ENCODE measurements at places on chromosomes 3 and 15.
A peak's percentile ranks its signal among the peaks of the same experiment; 100 is the strongest.

DNA sequence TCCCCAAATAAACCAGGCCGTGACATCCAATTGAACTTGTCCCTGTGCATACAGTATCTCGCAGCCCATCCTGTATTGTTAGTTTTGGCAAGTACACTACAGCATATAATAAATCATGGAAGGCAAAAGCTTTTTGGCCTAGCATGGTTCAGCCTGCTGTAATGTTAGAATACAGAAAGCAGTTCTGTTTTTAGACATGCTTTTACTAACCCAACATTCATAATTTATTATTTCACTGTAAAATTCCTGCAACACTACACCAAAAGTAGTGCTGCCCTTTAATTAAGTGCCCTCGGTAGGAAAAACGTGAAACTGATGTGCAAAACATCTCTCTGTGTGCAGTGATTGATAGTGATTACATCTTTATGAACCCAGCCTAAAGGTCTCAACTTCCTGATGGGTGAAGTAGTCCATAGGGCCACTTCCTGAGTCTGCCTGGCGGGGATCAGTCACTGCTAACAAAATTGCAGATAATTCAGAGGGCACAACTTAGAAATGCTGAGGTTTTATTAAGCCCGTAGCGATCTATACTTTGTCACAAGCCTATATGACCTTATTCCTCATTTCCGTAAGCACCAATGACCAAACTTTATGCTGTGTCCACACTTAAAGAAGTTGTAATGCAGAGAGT lies 227.8 kb downstream of the CDIN1 start:
- DNase-seq: no peak

GRCh38 chr3:31533169-31534064 lies 692 bp downstream of the STT3B start:
- DNase-seq: no peak

GRCh38 chr3:177104299-177104992 lies 92.8 kb downstream of the TBL1XR1 start:
- no peak for DNase-seq

DNA sequence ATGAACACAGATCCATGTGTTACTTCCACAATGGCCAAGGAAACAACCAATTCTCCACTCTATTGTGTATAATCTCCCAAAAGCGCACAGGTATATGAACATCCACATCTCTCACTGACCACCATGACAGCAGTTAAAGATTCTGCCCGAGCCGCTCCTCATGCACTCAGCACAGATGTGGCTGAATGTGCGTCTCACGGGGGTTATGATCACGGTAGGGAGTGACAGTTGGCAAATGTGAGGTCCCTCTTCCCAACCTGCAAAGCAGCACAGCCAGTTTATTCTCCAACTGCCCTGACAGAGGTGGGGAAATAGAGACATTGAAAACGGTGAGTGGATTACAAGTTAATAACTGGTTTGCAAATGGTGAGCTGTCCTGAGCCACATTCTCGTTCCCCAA lies 17.6 kb downstream of the FOXP1 start:
- no peak for DNase-seq

- DNase-seq: no peak
These were observed 614.8 kb downstream of the ZIC1 start for GRCh38 chr3:148023994-148024393.

- peak; percentile 73 for DNase-seq
These were observed 270.7 kb downstream of the GBE1 start for GRCh38 chr3:81490541-81491288.

DNA sequence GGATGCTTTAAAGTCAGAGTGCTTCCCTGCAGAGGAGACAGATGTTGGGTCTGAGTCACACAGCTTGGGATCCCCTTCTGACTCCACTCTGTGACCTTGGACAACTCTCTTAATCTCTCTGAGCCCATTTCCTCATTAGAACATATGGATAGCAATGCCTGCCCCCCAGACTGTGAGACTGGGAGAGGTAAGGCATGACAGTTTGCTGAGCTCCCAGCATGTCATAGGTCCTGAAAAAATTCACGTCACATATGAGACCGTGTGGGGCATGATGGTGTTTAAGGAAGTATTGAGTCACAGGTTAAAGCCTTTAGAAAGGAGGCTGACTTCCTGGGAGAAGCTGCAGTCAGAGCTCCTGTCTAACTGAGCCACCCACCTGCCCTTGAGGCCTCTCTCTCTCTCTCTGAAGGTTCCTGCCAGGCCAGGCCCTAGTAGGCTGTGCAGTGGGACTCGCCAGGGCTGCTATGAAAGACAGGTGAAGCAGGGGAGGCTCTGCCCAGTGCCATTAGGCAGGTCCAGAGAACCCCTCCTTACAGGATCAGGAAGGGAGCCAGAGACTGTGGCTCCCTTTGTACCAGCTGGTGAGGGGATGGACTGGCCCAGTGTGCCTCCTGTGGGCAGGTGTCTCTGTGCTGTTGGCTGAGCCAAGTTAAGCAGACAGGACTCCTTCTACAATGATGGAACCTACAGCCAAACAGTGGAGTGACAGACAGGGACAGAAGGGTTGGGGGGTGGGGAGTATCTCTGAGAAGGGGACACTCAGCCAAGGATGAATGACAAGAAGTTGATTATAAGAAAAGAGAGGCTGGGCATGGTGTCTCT lies 19.5 kb upstream of the DOCK3 start:
- DNase-seq: no peak

DNA sequence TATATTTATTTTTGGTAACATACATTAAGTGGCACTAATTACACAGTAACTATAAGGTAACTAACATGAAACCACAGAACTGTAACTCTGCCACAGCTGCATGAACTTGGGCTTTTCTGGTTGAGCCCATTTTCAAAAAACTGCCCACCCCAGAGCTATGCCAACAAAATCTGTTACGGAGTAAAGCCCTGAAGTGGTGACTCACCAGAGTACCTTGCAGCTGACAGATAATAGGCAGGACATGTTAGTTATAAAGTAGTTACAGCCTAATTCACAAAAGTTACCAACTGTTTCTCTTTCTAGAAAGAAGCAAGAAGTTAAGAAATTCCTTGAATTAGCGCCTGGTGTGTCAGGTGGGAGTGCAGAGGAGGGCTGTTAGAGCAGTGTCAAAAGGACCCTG lies 1.5 kb upstream of the GPX1 start:
- DNase-seq: no peak

- DNase-seq: no peak
These were observed 16.0 kb upstream of the MINDY4B start for GRCh38 chr3:150921209-150921608.

DNA sequence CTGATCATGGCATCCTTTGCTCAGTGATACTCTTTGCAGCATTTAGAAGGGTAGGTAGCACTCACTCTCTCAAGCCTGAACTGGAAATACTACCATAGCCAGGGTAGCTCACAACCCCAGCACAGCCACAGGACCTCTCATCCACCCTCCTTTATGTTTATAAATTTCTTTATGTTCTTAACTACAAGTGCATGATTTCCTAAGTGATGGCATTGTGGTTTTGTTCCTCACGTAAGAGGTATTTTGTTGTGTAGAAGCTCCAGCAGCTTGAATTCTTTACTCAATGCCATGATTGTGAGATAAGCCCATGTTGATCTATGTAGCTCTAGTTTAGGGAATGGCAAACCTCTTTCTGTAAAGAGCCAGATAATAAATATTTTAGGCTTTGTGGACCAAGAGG lies 7.9 kb upstream of the RTP3 start:
- no peak for DNase-seq

GRCh38 chr3:52270252-52270754 lies 8.1 kb downstream of the WDR82 start:
- DNase-seq: no peak

GRCh38 chr3:104952146-104952972 lies 414.4 kb upstream of the ALCAM start:
- no peak for DNase-seq

DNA sequence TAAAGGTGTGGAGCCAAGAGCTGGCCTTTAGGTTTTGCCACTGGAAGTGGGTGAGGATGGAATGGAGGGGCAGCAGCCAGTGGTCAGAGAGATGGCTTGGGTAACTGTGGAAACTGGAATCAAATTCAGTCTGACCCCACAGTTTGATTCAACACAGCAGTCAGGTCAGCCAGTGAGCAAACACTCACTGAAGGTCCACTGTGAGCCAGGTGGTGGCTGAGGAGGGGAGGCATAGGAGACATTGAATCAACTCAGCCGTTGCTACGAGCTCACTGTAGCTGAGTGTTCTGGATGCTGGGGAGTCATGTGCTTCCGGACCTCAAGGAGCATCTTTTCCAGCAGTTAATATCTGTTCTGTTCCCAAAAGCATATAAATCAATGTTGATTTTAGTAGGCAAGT lies 37.5 kb downstream of the LPP start:
- no peak for DNase-seq

DNA sequence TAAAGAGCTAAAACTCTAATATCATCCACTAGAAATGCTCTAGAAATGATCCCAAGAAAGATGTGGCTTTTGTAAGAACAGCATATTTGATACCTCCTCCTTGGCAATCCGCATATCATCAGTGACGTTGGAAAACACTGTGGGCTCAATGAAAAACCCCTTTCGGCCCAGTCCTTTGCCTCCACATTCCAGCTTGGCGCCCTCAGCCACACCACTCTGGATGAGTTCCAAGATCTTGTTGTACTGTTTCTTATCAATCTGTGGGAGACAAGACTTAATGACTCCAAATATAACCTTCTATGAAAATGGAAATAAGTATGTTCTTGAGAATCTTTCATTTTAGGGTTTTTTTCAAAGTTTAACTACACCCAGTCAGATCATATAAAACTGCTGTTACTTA lies 103.6 kb downstream of the ALDH1A2 start:
- no peak for DNase-seq

DNA sequence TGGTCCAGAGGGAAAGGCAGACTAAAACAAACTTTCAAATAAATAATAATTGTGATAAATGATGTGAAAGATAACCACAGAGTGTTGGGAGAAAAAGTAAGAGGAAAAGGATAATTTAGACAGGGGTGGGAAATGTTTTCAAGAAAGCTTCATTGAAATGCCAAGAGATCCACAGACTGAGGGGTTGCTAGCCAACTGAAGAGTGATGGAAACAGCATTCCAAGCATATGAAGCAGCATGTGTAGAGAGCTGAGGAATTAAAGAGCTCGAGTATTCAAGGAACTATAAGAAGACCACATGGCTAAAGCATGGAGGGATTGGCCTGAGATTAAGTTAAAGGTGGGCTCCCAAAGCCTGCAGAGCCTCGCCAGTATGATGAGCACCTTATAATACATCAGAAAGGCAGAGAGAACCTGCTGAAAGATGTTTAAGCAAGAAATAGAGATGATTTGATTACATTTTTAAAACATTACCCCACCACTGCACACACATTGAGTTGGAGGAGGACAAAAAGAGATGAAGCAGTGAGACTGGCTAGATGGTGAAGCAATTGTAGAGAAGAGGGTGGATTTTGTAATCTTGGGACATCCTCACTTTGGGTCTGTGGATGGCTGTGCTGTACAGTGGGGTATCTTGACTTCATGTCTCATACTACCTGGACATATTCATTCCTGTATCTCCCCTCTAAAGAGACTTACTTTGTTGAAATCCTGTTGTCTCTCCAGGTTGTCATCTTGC lies 100.8 kb downstream of the STAC start:
- DNase-seq: no peak

- DNase-seq: no peak
These were observed 16.2 kb downstream of the LCMT2 start for GRCh38 chr15:43314171-43314570.

GRCh38 chr3:47961815-47962606 lies 54.2 kb downstream of the MAP4 start:
- no peak for DNase-seq

GRCh38 chr15:70617076-70617910 lies 146.1 kb downstream of the UACA start:
- no peak for DNase-seq

DNA sequence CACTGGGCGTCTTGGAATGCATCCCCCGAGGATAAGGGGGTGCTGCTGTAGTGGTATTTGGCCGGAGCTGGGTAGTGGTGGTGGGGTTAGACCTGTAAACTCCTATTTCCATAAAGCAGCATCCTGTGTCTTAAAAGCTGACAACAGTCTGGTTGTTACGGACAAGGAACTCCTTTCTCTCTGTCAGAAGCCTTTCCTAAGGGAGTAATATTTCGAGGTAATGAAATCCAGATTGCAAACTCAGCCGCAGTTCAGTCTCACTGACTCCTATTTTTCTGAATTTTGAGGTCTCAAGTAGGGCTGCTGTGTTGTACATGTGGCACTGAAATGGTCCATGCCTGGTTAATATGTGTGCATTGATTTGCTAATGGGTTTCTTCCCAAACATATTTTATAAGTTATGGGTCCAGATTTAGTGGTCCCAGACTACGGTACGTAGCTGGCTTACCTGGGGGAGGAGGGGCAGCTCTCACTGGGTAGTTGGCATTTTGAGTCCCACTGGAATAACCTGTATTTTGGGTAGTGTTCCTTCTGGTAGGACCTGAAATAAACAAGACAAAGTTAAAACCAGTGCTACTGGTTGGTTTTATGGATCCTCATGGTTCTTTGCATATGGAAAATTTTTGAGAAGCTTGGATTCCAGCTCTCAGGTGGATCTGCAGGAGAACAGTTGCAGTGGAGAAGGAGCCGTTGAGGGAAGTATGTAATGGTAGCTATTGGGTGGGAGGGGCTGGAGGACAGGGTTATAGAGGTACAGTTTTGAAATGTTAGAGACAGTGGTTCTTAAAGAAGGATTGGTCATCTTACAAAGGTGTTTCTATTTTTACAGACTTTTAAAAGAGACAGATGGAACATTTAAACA lies 48.6 kb upstream of the LDHAL6B start:
- DNase-seq: no peak

DNA sequence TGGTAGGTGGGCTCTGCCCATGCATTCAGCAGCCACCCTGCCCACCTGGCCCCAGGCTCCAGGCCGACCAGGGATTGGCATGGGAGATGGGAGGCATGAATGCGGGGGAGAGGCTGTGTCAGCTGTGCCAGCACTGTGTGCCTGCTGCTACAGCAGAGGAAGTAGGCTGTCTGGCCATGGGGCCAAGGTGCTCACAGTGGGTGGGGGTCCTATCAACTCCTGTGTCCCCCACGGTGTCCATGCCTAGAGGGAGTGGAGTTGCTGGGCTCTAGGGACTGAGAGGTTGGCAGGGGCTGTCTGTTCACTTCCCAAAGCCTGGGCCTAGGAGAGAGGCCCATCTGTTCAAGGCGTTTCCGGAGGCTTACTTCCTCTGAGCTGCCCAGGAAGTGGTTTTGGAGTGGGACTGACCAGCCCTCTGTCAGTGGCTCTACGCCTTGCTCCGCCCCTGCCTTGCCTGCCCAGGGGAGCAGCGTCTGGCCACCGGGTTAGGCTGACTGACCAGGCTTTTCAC lies 5.8 kb downstream of the PRKCD start:
- no peak for DNase-seq

DNA sequence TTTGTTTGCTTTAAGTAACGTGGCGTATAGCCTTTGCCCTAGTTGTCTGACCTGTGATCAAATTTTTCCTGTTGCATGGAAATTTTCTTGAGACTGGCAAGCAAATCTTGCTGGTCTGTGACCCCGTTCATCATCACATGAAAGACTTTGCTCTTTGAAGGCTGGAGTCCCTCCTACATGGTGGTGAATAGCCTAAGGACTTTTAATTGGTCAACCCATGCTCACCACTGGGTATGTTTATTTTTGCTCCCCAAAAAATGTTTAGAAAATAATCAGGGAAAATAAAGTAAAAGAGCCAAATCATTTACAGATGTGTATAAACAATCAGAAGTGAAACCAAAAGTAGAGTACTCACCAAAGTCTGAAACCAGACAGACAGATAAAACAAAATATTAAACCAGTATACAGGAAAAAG lies 1075.3 kb upstream of the ALCAM start:
- no peak for DNase-seq
